ENCODE measurements at places on chromosomes 12 and 14.

DNA sequence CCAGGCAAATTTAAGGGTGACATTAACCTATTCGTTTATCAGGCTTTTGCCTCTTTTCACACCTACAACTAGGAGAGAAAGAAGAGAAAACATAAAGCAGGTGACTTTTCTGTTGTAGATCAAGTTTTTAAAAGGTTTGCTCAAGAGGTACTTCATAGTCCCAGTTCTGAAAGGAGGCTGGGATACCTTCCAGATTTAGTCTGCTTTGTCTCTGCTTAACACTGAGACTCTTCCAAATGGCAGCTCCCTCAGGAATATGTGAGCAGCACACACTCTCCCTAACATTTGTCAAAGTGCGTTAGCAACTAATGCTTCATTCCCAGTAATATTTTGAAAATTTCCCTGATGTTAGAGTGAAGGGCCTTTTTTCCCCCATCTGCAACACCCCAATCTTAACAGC is 133.7 kb upstream of the RASSF8 start:
- DNase-seq: no peak

DNA sequence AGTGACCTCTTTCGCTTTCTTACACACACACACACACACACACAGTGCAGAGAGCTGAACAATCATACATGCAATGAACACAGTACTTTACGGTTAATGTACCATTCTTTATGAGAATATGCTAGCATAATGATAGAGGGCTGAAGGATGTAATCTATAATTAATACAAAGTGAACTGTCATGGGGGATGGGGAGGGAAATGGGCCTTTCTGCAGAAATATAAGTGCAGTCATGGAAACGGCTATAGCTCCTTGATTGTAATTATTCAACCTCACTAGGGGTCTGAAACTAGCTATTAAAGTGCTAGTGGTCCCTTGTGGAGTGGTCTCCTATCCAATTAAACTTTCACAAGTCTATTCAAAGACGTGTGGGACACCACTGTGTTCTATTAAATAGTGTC is 443.2 kb upstream of the FOXG1 start:
- no peak for DNase-seq

- no peak for DNase-seq
Measured at GRCh38 chr12:27396216-27396815, 50.2 kb upstream of the SMCO2 start.

DNA sequence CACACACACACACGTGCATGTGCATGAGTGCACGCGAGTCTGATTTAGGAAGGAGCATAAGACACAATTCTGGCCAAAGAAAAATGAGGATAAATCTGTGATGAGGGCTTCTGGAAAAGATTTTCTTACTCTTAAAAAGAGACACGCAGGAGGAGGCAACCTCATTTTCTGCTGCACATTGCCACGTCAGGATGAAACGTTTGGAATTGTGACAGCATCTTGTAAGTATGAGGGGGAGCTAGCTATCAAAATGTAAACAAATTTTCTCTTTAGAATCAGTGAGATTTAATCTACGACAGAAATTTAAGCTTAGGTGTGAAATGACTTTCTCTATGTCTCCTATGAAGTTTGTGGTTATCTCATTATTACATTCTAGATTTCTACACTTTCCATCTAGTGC is 31.1 kb upstream of the NUBPL start:
- no peak for DNase-seq

DNA sequence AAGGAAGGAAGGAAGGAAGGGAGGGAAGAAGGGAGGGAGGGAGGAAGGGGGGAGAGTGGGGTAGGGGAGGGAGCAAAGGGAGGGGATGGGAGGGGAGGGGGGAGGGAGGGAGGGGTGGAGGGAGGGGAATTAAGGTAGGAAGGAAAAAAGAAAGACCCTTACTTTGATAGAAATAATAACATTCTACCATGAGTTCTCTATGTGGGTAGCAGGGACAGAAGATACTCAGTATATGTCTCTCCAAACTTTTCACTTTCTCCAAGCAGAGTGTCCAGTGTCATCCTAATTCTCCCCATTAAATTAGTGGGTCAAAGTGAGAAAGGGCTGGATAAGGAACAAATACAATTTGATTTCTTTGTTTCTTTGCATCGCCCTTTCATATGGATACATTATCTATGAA is 553.4 kb upstream of the USP15 start:
- DNase-seq: no peak

DNA sequence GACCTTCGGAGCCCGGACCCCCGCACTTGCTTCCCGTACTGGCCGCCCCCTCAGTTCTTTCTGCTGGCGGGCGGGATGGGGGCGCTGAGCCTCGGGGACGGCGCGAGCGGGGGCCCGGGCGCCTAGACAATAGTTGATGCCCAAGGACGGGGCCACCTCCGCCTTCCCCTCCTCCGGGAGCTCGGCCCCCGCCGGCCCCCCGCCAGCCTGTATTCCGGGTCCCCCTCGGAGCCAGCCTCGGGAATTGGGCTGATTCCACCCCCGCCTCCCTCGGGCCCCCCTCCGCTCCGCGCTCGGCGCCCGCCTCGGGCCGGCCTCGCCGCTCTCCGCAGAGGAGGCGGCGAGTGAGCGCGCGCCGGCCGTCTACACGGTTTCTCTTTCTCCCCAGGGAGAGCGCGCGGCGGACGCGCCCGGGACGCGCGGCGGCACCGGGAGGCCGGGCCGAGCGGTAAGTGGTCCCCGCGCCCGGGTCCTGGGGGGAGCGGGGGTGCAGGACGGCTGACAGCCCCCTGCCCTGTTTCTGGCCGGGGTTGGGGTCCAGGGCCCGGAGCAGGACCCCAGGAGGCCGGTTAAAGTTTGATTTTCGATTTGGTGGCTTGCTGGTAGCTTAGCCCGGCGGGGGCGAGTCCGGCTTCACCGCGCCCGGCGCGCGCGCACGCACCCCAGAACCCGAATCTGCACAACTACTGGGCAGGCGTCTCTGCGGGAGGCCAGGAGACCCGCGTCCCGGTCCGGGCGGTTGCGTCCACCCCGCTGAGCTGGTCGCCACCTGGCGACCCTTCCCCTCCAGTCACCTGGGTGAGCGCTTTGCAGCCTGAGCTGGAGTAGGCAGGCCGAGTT is 413.7 kb downstream of the PCNX1 start:
- DNase-seq: peak; percentile 67
